Kasumi-1 (cell line): ENCODE measurements at places on chromosomes 2 and 18.

GRCh38 chr18:58373481-58373880 is 255.4 kb downstream of the ALPK2 start:
- no peak for DNase-seq

DNA sequence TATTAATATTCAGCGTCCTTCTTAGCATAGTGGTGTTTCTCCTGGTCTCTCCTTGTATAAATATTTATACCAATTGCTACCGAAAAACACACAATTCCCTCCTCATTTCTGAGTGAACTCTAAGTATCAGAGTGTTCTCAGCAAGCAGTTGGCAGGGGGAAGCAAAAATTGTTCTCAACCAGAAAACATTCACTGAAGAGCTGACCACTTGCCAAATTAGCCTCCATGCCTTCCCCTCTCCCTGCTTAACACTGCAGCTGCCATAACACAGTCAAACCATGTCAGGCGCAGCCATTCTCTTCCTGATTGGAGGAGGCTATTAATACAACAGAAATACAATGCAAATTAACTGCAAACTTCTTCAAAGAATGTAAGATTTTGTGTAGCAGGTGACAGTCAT is 105.0 kb downstream of the COL6A3 start:
- DNase-seq: no peak

- no peak for DNase-seq
Measured at GRCh38 chr2:223095207-223095606, 43.2 kb downstream of the KCNE4 start.

- no peak for DNase-seq
Measured at GRCh38 chr2:61354543-61355197, 116.2 kb downstream of the USP34 start.

GRCh38 chr2:61762292-61762691 is 91.6 kb downstream of the FAM161A start:
- no peak for DNase-seq

DNA sequence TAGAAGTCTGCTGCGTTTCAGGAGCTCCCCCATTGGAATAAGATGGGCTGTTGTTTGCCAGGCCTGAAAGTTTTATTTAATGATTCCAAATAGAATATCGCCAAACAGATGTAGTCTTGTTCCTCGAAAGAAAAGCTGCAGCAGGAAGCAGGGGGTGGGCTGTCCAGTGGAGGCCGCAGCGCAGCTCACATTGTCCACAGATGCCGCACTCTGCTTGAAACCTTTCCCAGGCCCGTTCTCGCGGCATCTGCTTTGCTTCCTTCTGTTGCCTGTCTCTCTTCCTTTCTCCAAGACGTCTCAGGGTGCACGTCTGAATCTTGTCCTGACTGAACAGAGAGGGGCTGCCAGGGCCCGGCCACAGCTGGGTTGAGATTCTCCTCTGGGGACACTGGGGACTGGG is 12.4 kb upstream of the IGFBP2 start:
- DNase-seq: no peak

GRCh38 chr2:126378176-126378575 is 277.8 kb upstream of the GYPC start:
- no peak for DNase-seq

DNA sequence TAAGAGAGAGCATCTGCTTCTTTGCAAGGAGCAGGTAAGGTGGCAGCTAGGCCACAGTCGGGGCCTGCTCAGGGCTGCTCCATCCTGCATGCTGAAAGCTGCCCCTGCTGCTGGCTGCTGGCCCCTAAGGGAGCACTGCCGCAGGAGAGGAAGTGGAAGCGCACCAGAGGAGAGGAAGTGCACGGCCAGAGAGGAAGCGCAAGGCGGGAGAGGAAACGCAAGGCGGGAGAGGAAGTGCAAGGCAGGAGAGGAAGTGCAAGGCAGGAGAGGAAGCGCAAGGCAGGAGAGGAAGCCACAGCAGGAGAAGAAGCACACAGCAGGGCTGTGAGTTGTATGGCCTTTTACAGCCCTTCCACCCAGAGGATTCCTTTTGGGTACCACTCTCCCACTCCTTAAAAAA is 539.0 kb upstream of the TNP1 start:
- DNase-seq: peak; percentile 1

GRCh38 chr18:76886112-76886511 is 63.8 kb downstream of the ZNF236 start:
- no peak for DNase-seq

DNA sequence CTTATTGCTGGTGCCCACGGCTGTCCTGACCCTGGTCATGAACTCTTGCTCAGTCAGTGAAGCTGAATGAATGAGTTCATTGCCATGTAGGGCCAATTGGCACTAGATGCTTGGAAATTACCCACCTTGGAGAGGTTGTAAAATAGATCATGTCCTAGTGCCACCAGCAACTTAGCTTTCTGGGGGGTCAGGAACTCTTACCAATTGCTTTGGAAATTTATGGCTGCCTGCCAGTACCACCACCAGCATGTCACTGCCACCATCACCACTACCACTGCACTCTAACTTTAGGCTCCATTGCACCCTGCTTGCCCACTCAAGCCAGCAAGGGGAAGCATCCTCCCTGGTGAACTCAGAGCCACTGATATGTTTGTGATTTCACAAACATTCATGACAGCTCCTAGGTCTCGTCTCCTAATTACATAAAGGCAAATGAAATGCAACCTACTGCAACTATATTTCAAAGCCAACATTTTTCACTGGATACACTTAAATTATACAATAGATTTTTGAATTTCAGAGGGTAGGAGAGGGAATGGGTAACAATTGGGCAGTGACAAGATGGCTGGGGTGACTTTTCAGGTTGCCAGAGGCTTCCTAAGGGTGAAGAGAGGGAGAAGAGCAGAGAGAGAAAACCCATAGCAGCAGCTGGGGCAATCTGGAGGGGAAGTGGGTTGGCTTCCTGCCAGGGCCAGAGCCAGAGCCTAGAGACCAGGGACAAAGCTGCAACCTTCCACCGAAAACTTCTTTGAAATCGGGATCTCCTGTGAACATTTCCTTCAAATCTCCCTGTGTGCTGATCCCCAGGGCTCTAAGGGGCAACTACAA is 3.5 kb upstream of the EMILIN1 start:
- peak; percentile 53 for DNase-seq

GRCh38 chr2:12265646-12266045 is 451.1 kb upstream of the TRIB2 start:
- DNase-seq: no peak

GRCh38 chr18:47204908-47205522 is 28.9 kb upstream of the IER3IP1 start:
- DNase-seq: peak; percentile 54

DNA sequence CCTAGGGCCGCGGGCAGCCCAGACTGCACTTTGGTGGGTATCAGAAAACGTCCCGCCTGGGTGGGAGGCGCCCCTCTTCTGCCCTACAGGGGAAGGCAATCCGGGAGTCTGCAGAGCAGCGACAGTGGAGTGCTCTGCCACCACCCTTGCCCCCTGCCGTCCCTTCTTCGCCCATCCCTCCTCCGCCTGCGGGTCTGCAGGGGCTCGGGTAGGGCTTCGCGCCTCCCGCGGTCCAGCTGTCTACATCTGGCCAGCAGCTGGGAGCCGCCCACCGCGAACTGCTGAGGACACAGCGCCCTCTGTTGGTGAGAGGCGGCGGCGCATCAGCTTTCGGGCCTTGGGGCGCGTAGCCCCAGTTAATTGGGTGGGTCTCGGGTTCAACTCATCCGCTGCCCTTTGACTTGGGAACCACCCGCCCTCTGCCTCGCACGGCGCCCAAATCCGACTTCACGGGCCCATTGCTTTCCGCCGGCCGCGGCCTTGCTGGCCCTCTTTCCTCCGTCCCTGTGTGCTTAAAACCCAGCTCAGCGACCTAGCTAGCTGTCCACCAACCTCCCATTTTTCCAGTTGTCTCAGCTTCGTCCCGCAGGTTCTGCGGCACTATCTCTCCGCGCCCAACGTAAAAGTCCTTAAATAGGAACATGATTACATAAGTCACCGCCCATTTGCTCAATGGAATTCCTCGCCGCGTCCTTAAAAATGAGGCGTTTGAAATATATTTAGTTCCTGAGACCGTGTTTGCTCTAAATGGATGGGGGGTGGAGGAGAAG is 17.6 kb downstream of the WNT10A start:
- DNase-seq: peak; percentile 19

DNA sequence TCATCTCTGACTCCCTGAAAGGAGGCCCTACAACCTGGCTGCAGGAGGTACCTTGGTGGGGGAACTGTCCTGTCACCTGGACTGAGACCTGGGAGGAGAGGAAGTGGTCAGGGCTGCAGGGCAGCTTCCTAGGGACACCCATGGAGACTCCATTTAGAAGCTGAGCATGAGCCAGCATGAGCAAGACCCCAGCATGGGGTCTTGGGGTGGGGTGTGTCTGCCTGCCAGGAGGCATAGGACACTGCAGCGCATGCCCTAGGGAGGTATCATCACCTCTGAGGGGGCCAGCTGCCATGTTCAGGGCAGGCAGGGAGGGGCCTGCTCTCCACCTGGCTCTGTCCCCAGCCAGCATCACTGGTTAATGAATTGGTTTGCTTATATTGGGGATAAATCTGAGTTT is 249.7 kb downstream of the CELF4 start:
- DNase-seq: no peak

DNA sequence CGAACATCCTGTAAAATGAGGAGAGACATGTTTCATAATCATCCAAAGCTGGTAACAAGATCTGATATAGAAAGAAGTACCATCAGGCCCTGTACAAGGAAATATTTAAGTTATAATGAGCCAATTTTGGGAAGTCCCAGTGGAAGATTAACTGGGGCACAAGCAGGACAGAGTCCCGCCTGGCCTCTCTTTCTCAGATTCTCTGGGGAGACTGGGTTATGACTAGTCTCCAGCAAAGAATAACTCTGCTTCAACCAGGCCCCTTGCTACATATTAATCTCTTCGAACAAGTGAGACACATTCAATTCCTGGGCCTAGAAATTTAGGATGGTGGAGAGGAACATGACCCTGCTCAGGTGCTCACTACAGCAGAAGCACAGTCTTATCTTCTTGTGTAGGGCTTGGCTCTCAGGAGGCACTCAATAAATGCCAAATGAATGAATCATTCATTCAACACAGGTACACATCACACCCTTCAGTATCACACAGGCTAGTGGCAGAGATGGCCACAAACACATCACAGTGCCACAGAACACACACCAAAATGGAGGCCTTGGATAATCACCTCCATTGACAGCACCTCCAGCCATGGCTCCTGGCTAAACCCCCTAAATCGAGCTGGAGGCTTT is 46.4 kb upstream of the RNF152 start:
- DNase-seq: no peak

DNA sequence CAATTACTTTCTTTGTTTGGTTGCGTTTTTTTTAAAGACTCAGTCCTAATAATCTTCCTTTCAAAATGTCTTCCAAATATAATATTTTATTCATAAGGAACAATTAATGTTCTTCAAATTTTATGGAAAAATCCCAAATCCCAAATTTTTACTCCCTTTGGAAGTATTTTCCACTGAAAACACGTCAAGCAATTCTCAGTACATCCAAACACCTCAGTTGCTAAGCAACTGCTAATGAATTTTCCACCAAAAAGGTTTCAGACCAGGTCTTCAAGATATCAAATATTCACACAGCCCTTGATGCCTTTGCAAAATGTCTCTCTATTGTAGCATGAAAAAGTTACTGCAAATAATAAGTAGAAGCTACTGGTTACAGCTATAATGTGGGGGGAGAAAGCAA is 140.1 kb downstream of the DSEL start:
- no peak for DNase-seq

GRCh38 chr2:112493048-112493447 is 11.1 kb downstream of the TTL start:
- peak; percentile 29 for DNase-seq

DNA sequence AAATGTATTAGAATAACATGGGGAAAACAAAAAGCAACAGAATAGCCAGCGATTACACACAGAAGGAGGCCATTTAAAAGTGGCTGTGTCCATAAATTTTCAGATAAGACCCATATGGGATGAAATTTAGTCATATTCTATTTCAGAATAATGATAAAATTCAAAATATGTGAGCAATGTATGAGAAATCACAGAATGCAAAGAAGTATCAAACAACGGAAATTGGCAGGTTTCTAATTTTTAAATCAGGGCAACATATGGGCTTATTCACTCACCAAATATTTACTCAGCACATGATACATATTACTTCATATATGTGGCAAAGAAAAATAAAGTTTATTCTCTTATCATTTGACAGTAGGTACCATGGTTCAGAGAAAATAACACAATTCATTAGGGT is 208.5 kb downstream of the GRB14 start:
- no peak for DNase-seq

GRCh38 chr2:39128919-39129391 is 8.1 kb upstream of the SOS1 start:
- DNase-seq: no peak

DNA sequence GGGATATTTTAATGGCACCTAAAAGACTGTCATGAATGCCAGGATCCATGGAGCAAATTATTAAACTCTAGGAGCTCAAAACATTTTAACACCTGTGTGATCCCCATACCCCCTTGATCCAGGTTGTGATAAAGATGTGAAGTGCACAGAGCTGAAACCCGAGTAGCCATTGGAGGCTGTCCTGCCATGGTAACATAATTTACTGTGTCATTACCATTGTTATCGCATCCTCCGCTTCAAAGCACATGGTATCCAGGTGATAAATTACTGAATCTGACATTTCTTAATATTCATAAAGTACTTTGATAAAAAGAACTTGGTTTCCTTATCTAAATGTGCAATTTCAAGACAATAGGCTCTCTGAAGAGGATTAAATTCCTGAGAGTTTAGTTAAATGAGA is 109.3 kb downstream of the CHST9 start:
- DNase-seq: no peak

DNA sequence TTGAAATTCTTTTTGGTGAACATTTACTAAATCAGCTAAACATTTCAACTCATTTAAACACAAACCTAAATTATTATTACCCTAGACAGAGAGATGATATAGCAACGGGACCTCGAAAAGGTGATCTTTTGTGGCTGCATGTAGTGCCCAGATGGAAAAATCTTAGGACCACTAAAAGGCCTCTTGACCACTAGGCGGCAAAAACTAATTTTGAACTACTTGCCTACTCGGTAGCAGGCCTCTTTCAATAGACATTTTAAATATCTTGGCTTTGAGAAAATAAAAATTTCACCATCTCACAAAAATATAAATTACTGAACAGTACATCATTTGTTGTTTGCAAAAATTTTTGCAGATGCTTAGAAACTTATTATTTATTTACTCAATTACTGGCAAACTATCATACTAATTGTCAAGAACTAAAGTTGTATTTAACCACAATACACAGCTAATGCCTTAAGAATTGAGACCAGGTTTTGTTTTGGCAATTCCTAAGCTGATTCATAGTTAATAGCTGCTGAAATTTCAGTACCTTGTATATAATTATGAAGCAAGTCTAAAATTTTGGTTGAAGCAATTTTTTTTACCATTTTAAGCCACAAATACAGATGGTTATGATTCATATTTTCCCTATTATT is 9.4 kb downstream of the COL3A1 start:
- DNase-seq: peak; percentile 40

- DNase-seq: no peak
Measured at GRCh38 chr2:64331114-64331645, 122.8 kb upstream of the LGALSL start.
